ENCODE measurements at places on chromosomes 7 and 10.

DNA sequence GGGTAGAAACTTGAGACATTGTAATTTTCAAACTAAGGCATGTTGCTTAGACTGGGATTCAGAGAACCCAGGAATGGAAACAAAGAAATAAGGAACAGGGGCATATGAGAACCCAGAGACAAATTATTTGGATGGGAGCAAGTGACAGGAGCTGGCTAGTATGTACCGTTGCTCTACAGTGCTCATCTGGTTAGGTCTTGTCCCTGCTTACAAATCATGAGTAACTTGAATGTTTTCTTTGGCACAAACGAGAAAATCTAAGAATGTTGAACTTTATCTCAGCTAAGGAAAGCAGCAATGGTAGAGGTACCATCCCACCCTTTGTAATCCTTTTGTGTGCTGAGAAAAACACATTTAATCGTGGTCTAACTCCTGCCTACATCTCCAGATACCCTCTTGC is 116.0 kb upstream of the IMMP2L start:
- no peak for DNase-seq

GRCh38 chr10:16011548-16011947 is 151.2 kb upstream of the MINDY3 start:
- no peak for DNase-seq

GRCh38 chr10:22846294-22846693 is 81.6 kb upstream of the ARMC3 start:
- DNase-seq: no peak

- DNase-seq: no peak
Observed at GRCh38 chr10:97768322-97769315, 3.2 kb downstream of the SFRP5 start.

DNA sequence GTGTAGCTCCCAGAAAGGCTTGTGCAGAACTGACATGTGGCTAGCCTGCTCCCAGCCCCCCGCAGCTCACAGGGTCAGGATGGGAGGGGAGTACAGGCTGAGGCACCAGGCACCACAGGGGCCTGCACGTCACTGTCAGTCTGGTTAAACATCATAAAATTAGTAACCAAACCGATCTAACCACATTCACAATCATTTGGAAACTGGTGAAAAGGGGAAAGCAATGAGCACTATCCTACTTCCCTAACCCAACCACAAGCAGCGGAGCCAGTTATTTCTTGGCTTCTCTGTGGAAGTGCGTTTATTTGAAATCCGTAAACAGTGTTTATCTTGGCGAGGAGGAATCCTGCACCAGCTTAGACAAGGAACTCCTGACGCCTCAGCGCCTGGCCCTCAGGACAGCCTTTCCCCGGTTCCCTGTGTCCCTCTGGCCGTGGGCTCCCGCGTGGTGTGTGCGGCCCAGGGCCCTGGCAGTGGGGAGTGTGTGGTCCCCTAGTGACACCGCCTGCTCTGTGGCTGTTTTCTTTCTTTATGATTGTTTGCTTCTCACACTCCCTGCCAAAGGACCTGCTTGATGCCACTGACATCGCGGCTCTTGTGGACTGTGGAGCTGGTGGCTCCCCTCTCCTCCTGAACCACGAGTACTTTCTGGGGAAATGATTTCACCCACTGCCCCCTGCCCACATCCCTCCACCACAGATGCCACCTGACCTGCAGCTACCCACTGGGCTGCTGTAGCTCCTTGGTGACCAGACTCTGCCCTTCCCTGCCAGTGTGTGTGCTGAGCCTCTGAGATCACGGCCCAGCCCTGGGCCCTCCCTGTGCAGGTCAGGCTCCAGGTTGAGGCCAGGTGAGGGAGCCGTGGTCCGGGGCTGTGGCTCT is 38.0 kb downstream of the INPP5A start:
- peak; percentile 50 for DNase-seq

GRCh38 chr10:120949609-120950031 is 98.5 kb downstream of the WDR11 start:
- DNase-seq: no peak

GRCh38 chr10:107144490-107144889 is 20.0 kb downstream of the SORCS1 start:
- no peak for DNase-seq

- no peak for DNase-seq
Observed at GRCh38 chr10:84012431-84012830, 126.9 kb upstream of the GHITM start.

- no peak for DNase-seq
Observed at GRCh38 chr10:89639326-89639725, 5.7 kb downstream of the PANK1 start.

DNA sequence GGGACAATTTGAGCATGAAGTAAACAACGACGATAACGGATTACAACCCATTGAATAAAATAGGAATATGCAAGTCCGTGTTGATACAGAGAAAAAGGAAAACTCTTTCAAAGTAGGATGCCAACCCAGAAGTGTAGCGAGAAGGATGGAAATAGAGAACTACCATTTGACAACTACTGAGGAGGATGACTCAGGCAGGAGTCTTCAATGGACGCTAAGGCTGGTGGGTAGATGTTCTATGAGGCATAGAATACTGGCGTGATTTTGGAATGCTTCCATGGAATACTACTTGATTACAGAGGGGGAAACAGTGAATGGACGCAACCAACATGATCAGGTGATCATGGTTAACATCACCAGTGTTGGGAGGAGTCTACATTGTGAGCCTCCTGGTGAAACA is 828 bp upstream of the CFAP70 start:
- no peak for DNase-seq

GRCh38 chr10:12489357-12489756 is 140.0 kb downstream of the CAMK1D start:
- no peak for DNase-seq

- no peak for DNase-seq
Observed at GRCh38 chr7:97009753-97010732, 4.7 kb downstream of the DLX6 start.

DNA sequence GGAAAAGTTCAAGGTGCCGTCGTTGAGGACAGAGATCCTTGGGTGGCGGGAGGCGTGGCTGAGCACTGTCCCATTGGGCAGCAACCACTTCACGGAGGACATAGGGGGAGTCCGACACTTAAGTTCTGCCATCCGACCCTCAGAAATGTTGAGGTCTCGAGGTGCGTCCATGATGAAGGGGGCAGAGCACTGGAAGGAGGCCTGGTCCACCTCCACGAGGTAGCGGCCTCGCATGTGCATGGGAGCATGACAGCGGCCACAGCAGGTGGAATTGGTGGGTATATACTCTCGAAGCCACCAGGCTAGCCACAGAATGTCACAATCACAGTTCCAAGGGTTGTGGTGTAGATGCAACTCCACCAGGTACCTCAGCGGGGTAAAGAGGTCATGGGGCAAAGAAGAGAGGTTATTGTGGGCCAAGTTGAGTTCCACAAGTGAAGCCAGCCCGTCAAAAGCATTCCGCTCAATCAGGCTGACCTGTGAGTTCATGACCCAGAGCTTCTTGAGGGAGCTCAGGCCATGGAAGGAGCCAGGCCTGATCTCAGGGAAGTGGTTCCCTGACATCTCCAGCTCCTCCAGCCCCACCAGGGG is 1.7 kb downstream of the LRRC4 start:
- DNase-seq: no peak

DNA sequence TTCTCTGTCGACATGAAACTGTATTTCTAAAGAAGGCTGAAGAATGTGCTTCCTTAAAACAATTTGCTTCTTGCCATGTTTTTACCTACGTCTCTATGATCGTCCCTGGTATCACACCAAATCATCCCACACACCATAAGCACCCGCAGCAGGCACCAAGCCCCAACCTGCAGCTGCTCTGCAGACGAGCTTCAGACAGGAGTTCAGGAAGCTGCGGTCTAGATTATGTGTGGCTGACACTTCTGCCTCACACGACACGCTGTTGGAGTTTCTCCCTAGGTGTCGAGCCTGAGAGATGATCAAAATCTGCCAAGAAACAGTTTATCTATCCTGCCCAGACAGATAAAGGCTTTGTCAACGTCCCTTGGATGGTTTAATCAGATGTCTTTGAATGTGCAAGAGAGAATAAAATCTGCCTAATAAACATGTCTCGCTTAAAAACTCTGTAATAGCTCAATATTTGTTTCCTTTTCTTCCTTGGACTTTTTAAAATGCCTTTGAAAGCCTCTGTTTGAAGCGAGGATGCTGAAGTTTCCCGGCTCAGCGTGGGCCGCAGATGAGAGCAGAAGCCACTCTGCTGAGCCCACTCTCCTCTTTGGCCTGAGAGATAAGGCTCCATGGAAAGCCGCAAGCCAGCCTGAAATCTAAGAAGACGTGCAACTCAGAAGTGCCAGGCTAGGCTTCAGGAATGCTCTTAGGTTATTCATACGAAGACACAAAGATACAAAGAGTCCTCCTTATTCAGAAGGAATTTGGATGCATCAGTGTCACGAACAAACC is 158.3 kb upstream of the PFKP start:
- no peak for DNase-seq

DNA sequence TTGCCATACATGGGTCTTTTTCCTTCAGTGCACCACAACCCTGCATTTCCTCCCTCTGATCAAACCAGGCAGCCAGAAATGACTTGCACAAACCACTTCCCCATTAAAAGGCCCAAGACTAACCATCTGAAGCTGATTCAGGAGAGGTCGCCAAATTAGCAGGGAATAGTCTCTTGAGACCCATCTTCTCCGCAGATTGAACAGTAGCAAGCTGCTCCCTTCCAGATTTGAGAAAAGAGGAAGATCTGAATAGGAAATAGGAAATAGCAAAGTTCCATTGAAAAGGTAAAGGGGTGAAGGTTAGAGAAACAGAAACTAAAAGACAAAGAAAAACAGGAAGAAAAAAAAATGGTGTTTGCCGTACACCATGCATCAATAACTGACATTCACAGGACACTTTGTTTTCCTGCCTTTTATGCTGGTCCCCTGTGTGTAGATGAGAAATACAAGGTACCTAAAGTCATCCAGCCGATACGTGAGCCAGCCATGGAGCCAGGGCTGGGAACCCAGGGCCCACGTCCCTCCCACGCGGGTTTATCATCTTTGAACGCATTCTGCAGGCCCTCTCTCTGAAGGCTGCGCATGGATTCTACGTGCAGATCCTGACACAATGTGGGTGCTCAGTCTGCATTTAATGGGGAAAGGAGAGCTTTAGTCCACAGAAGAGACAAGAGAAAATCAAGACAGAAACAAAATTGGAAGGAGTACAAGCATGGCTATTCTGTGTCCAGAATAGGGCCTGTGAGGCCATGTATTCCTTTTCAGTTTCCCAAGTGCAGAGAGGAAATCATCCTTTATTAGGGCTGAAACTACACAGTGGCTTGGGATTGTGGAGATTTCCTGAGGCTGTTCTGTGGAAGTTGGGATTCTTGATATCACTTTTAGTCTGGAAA is 268.4 kb upstream of the NPVF start:
- no peak for DNase-seq

- peak; percentile 17 for DNase-seq
Observed at GRCh38 chr7:80681272-80681885, 42.9 kb downstream of the CD36 start.

DNA sequence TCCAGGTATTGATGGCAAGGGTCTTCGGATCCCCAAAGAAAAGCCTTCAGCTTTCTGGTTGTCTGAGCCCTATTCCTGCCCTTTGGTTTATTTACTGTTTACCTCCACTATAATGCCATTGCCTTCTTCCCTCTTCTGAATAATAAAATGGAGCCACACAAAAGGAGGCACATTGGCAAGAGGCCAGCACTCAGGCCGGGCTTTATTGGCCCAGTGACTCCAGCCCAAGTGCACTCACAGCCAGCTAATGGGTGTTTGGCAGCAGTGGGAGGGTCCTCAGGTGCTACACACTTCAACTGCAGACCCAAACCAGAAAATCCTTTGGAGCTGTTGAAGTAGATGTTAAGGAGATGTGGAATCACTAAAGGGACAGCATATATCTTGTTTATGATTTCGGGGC is 336.0 kb downstream of the PLXNA4 start:
- DNase-seq: no peak

DNA sequence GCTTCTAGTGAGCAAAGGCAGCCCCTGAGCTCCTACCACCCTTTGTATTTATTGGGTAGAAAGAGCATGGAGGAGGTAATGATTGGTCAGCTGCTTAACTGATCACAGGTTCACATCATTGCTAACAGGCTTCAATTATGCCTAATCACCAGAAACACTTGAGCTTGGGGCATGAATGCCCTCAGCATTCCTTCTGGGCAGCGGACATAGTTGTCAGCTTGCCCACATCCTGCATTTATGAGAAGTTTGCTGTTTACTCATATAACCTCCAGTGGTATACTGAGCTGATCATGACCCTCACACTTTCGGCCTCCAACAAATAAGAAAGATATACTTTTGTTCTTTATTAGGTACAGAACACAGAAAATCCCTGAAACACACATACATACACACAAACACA is 140.3 kb upstream of the ODAD2 start:
- no peak for DNase-seq

DNA sequence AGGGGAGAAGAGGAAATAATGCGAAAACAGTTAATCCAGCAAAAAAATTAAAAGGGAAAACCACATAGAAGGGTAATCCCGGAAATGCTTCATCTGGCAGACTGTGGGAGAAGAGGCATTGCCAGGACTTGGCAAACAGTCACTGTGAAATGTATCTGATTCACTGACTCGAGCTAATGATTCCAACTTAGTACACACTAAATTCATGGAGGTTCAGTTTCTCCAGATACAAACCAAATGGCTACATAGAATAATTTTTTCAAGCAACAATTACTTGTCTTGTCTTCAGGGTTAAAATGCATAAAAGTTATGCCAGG is 36.4 kb downstream of the GDI2 start:
- DNase-seq: peak; percentile 62

GRCh38 chr10:76442113-76442512 is 1010.7 kb downstream of the LRMDA start:
- no peak for DNase-seq

DNA sequence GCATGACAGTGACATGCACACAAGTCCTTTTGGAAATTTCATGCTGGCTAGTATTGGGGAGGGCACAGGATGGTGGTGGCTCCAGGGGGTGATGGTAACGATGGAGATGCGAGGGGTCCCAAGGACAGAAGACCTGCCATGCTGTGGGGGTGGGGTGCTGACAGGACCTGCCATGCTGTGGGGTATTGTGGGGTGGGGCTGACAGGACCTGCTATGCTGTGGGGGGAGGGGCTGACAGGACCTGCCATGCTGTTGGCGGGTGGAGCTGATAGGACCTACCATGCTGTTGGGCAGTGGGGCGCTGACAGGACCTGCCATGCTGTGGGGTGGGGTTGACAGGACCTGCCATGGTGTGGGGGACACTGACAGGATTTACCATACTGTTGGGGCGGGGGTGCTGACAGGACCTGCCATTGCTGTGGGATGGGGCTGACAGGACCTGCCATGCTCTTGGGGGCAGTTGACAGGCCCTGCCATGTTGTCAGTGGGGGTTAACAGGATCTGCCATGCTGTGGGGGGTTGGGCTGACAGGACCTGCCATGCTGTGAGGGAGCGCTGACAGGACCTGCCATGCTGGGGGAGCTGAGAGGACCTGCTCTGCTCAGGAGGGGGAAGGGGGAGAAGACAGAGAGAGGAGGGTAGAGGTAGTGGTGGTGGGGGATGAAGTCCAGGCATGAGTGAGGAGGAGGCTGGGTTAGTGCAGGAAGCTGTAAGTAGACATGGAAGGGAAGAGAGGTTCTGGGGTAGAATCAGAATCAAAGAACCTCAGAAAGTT is 36.2 kb upstream of the RET start:
- DNase-seq: no peak

- DNase-seq: no peak
Observed at GRCh38 chr10:62647375-62648092, 157.0 kb upstream of the ADO start.

Measured in cerebellar cortex (tissue), 1 donor.